ENCODE measurements at places on chromosomes 1 and 21.

GRCh38 chr1:198056255-198056654, 100.5 kb upstream of the NEK7 start:
- no peak for DNase-seq

DNA sequence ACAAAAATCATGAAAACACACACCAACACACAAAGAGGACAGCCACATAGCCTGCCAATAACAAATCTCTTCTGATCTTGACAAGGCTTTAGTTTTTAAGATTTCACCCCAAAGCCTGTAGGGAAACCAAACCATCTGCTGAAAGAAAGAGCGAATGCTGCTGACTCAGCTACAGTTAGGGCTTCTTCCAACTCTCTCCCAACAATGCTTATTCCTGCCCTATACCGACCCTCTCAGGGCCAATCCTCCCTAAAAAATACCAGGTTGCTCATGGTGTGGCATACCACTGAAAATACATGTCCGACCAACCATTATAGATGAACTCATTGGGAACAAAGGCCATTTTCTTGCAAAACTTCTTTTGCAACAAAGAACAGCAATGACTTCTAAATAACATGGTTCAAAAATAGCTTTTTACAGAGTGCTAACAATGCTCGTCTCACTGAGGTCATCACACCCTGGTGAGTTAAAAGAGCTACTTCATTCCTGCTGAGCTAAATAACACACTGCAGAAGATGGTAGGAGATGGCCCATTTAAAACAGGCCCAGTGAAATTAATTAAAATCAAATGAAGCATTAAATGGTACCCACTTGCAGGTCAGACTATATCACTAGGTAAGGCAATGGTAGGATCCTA, 86.1 kb downstream of the KIAA0319L start:
- DNase-seq, result no peak

GRCh38 chr21:25304611-25305010, 302.7 kb downstream of the MRPL39 start:
- DNase-seq, result no peak

GRCh38 chr1:182235604-182235951, 156.0 kb downstream of the GLUL start:
- DNase-seq, result no peak

DNA sequence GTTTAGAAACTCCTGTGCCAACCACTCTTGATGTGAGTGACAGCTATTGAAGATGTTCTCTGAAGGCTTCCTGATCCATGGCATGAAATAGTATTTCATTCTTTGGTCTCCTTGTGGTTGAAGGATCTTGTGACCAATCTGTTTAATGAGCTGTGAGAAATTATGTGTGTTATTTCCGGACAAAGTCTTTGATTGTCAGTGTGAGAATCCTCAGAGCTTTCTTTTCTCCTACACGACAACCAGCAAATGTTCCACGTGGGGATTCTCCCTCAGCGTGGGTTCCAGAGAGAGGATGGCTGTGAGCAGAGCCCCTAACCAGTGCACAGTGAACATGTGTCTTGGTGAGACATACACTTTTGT, 45.0 kb upstream of the HOOK1 start:
- DNase-seq, result no peak

Measured in activated T-helper 1 cell treated with anti-CD3 and anti-CD28 coated beads, Interleukin-2, amount 50 U/mL, for 16 hours (primary cell).